Renal cortical epithelial cell (primary cell): ENCODE measurements at places on chromosomes 1 and 21.

DNA sequence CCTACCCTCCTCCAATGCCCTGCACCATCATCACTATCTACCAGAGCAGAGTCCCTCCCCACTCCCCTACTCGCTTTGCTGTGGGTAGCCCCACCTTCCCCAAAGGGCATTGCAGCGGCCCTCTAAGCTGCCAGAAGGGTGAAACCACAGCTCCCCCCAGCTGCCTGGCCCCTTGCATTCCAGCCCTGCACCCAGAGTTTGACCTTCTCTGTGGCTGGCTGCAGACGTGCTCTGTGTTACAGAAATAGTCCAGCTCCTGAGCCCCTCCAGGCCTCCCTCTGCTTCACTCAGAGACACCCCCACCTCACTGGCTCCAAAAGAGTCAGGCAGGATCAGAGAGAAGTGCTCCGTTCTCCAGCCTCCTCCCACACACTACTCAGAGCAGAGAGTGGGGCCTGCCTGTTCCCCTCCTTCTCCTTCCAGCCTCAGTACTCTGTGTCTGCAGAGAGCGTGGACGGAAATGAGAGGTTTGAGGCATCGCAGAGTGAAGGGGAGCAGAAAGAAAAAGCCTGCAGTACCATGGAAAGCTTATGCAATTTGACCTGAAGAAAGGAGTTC lies 63.2 kb downstream of the PLEKHA6 start:
- DNase-seq, result peak; percentile 34

DNA sequence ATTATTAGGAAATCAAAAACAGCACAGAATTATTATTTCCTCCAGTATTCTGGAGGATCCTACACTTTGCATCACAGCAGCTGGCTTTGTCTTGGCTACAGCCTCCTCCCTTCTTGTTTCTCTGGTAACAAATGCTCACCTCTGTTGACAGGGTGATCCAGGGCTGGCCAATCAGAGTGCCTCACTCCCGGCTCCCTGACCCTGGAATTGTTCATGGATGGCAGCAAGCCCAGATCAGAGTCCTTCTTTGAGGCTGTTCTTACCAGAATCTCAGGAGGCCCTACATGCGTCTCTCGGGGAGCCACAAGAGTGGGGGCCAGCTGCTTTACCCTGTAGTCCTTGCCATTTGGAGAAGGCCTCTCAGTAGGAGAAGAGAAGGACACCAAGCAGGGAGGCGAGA lies 48.4 kb upstream of the IGSF5 start:
- peak; percentile 51 for DNase-seq

GRCh38 chr1:224271106-224271505 lies 58.9 kb downstream of the NVL start:
- DNase-seq, result no peak

GRCh38 chr1:204072931-204073836 lies at the start of gene SOX13:
SOX13 (plus strand) TSS chr1:204073115; CDS start chr1:204112916, 39,801 bp downstream.
- peak; percentile 75 for DNase-seq

DNA sequence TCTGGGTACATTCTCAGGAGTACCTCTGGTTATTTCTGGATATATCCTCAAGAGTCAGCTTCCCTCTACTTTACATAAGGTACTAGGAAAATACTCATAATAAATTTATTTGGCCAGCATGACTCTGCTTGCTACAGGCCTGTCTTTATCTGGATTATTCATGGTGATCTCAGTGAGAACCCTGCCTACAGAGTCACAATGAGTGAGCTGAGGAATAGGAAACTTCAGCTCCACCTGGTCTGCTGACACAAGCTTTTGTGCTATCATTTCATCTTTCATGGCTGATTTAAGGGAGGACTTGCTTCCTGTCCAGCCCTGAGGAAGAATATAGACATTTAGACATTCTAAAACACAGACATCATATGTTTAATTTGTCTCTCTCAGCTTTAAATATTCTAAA lies 19.5 kb upstream of the SUCO start:
- DNase-seq, result no peak

- no peak for DNase-seq
These were observed 33.9 kb downstream of the OLFML2B start for GRCh38 chr1:161989786-161990185.

GRCh38 chr1:178497903-178498478 lies 1.2 kb upstream of the CLEC20A start:
- DNase-seq, result no peak

GRCh38 chr1:193516755-193517388 lies 330.5 kb upstream of the B3GALT2 start:
- no peak for DNase-seq

- DNase-seq, result no peak
These were observed 304.5 kb downstream of the BARHL2 start for GRCh38 chr1:90412563-90412962.

DNA sequence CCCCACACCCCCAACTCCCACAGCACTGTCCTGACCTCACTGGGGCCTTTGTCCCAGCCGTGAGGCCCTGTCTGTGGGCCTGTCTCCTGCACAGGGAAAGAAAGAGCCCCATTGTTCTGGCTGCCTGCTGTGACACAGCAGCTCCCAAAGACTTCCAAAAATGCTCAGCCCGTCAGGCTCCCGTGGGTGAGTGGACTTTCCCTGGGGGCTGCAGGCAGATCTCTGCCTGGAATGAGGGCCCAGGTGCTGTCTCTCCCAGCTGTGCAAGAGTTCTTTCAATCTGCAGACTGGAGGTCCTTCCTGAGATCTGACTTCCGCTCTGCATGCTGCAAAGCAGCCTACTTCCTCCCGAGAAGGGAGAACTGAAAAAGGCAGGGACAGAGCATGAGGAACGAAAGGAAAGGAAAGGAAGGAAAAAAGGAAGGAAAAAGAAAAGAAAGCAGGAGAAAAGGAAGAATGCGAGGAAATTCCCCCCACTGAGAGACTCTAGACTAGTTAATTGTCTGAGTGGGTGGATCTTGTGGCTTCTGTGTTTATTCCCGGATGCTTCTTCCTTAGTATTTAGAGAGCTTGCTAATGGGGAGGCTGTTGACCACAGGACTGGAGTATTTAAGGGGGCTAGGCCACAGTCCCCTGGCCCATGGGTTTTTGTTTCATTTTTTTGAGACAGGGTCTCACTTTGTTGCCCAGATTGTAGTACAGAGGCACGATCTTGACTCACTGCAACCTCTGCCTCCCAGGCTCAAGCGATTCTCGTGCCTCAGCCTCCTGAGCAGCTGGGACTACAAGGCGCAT lies 15.0 kb downstream of the NES start:
- no peak for DNase-seq

GRCh38 chr1:237910834-237911233 lies 20.1 kb upstream of the ZP4 start:
- DNase-seq, result no peak

GRCh38 chr1:117860896-117861610 lies 68.4 kb downstream of the GDAP2 start:
- DNase-seq, result no peak

DNA sequence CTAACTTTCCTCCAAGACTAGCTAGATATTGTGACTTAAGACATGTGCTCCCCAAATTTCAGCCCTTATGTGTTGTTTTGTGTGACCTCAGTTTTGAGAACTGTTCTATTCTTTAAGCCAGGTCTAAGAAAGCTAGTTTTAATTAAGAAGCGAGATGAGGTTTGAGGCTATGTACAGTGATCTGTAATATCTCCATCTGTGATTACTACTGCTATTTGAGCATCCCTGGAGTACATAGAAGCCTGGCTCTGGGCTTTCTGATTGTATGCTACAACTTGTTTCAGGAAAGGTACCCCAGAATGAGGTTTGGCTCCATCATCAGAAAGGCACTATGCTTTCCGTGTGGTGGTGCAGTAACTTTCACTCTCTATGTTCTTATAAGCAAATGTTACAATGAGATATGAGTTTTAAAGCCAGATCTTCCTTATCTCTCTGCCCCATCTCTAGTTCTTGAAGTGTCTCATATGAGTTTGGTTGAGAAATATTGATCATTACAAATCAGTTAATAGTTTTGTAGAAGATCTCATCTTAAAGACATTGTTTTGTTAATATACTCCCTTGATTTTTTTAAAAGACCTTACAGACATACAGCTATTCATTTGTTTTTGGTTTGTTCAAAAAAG lies 605 bp downstream of the RGS4 start:
- DNase-seq, result no peak

GRCh38 chr1:44616284-44616990 lies 57.8 kb downstream of the TMEM53 start:
- DNase-seq, result no peak

- peak; percentile 22 for DNase-seq
These were observed 267.3 kb upstream of the DUSP10 start for GRCh38 chr1:222009105-222009730.

DNA sequence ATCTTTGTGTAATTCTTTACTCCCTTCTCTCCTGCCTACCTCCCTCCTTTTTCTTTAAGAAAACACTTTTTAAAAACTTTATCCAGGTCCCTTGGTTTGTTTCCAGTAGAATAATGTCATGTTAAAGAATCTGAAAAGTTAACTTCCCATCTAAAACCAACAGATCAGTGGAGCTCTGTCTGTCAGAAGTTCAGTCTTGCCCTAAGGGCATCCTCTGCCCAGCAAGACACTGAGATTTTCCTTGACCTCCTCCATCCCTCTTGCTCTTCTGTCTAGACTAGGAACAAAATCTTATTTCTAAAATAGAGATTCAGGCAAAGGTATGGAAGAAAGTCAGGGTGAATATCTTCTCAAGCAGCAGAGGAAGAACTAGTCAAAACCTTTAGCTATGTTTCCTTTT lies 5.7 kb upstream of the GNL2 start:
- DNase-seq, result no peak

DNA sequence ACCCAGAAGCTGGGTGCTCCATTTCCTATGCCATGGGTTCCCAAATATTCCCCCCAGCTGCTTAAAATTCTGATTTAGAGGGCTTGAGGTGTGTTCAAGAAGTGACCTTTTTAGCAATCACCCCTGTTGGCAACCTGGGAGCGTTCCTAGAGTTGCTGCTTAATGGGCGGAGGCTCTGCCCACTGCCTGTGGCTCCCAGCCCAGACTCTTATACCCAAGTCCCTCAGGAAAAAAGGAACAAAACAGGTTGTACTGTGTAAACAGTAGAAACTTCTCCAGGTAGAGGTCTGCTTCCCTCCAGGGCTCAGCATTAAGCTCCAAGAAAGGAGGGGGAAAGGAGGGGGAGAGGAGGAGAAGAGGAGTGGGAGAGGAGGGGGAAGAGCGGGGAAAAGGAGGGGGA lies 14.6 kb upstream of the TENT5C start:
- DNase-seq, result peak; percentile 6

DNA sequence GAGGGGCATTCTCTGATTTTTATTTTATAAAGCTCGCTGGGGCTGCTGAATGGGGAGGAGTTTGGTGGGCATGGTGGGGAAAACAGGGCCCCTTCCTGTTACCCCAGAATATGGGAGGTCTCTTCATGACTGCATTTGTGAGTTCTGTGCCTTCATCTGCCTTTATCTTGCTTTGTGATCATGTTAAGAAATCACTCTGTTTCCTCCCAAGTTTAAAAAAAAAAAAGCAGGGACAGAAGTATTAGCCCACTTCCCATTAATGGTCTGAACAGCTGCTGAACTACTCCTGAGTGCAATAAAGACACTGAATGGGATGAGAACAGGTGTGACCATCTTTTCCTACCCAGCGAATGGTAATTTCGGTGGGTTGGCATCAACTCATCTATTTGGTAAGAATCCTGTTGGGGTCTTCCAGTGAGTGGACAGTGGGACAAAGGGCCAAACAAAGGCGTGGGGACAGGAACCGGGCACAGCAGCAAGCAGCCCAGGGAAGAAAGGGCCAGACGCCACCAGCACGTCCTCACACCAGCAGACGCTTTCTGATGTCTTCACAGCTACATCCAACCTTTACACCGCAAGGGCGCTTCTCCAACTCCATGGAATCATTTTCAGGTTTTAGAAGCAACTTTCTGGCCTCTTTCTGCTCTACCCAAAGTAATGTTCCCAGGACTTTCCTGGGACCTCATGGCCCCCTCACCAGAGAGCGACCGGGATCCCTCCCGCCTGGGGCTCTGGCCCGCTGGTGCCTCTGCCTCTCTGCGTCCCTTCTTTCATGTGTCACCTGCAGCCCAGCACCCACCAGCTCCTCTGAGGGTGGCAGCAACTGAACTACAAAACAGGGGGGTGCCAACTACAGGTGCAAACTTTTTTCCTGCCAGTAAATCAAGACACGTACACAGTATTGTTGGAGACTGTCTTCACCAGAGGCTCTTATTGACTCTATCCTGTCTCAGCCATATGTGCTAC lies 160.2 kb downstream of the ADSS2 start:
- no peak for DNase-seq

DNA sequence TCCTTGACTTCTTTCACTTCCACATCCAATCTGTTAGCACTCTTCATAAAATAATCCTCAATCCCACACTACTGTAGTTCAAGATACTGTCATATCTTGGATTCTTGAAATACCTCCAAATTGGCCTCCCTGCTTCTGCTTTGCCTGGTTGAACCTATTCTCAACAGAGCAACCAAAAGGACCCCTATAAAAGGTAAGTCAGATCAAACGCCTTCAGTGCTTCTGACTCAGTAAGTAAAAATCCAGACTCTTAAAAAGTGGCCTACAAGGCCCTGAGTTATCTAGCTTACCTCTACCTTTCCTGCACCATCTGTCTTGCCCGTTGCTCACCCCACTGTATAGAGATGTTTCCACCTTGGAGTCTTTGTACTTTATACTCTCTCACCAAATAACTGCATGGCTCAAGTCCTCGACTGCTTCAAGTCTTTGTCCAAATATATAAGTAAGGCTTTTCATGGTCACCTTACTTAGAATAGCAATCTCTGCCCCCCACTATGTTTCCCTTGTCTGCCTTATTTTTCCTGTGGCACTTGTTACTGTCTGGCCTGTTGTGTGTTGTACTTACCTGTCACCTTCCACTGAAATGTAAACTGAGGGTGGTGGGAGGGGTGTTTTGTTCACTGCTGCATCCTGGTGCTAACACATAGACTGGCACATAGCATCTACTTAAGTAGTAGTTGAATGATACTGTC lies 5.1 kb upstream of the PIGV start:
- DNase-seq, result no peak
